Spleen (tissue), 13 donors: ENCODE measurements at places on chromosomes 3 and 15.

- DNase-seq = no peak
These were observed 46.5 kb upstream of the LARS2 start for GRCh38 chr3:45341876-45342275.

- no peak for DNase-seq
These were observed 184.5 kb upstream of the ATP11B start for GRCh38 chr3:182608832-182609231.

- no peak for DNase-seq
These were observed 144.2 kb upstream of the ABHD17C start for GRCh38 chr15:80550908-80551260.

- DNase-seq = no peak
These were observed 37.9 kb downstream of the ADIPOQ start for GRCh38 chr3:186880406-186880805.

GRCh38 chr3:15331072-15331605 lies 1.2 kb downstream of the SH3BP5 start:
- DNase-seq = no peak

GRCh38 chr3:139284221-139284620 lies 59.6 kb upstream of the MRPS22 start:
- DNase-seq = no peak

DNA sequence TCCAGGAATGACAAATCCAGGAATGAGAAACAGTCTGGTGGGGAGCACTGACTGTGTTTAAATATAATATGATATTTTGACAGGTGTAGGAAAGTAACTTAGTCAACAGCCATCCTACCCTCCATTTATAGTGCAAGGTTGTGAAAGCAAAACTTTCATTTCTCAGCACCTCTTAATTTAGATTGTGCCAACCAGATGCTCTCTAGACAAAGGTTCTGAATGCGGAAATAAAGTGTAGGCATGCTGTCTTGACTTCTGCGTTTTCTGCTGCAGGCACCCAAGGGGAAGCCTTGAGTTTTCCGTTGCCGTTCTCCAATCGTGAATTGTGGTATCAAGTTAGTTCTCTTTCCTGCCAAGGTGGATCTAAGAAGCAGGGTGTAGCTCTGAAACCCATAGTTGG lies 261.9 kb upstream of the SUCLG2 start:
- no peak for DNase-seq
